ENCODE measurements at places on chromosomes 1 and 21.

GRCh38 chr1:5810131-5810530, 182.1 kb downstream of the NPHP4 start:
- no peak for DNase-seq

GRCh38 chr1:152189657-152190442, 30.8 kb upstream of the RPTN start:
- no peak for DNase-seq

DNA sequence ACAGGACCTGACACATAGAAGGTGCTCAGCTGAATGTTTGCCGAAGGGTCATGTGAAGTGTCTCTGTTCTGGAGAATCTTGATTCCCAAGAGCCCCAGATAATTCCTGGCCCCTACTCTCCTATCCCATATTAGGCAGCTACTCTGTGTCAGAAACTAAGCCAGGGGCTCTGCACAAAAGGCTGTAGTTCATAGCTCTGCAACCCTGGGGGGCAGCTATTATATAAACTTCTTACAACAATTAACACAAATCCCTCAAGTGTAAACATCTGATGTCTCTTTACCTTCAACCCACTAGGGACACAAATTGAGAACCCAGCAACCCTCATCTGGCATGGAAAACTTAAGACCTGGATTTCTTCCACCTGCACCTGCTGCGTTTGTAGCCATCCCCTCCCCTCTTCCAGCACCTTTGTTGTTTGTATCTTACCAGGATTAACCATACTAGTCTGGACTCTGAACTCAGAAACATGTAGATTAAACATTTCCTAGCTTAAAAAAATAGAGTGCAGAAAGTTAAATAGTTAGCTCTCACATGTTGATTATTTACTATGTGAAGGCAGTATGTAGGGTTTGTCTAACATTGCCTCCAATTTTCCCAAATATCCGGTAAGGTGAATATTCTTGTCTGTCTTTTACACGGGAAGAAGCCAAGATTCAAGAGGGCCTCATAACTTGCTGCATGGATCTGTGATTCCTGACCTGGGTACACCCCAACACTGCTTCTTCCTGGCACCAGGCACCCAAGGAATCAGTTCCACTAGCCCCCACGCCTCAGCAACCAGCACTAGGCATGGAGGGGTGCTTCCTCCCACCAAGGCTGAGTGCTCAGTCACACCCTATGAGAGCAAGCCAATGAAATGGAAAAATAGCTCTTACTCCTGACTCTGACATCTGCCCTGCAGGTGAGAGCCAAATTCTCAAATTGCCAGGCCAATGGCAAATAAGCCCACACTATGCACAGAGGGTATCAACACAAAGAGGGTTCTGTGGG, 220.7 kb upstream of the HOOK1 start:
- DNase-seq, result no peak

- no peak for DNase-seq
Measured at GRCh38 chr1:185345913-185346720, 29.1 kb upstream of the IVNS1ABP start.

DNA sequence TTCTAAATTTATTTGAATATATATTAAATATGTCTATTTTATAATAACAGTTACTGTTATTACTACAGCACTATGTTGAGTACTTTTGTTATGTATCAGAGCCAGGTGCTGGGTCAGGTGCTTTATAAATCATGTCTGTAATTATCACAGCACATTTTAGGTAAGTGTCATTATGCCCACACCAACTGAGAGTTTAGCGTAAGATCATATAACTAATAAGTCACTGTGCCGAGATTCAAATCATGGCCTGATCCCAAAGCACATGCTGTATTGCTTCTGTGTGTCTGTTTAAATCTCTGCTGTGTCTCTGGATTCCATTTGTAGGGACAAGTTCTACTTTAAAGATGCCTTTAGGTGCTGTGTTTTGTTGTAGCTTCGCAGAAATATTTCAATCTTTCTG, 1.9 kb downstream of the GPSM2 start:
- DNase-seq, result no peak

- DNase-seq, result peak; percentile 10
Measured at GRCh38 chr1:42913426-42914091, 45.1 kb downstream of the SLC2A1 start.

DNA sequence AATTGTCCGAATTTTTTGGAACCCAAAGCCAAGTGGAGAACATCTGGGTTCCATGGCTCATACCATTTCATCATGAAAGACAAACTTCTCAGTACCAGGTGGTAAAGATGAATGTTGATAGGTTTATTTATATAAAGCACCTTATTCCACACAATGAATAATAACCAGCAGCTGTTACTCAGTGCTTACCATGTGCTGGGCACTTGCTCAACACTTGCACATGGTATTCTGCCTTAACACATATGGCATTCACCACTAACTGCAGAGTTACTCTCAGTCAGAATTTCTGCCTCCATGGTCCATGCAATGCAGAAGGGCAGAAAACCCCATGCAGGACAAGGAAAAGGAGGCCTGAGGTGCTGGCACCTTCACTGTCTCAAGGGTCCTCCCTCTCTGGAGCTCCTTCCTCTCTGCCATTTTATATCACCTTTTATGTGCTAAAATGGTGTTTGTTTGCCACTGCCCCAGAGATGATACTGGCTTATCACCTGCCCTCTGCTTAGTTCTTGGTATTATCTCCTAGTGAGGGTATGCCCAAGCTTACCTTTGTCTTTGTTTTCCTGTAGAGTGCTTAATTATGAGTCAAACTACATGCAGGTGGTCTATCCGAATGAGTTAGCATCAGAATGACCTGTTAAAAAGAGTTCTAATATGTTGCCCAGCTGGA, 76.7 kb upstream of the ZNF326 start:
- DNase-seq, result no peak

GRCh38 chr1:62439652-62440371, 3.0 kb downstream of the USP1 start:
- DNase-seq, result no peak

- DNase-seq, result no peak
Measured at GRCh38 chr1:78237364-78237916, 191.7 kb downstream of the GIPC2 start.

- DNase-seq, result no peak
Measured at GRCh38 chr1:98422816-98423215, 238.7 kb upstream of the SNX7 start.

GRCh38 chr1:26482921-26483320, 10.7 kb downstream of the HMGN2 start:
- no peak for DNase-seq

- DNase-seq, result peak; percentile 78
Measured at GRCh38 chr1:246724016-246724730, at the start of gene SCCPDH. Gene SCCPDH, plus strand, starts transcription at chr1:246724409. Its CDS starts 14 bp downstream, at chr1:246724423.

- DNase-seq, result no peak
Measured at GRCh38 chr21:42321845-42322244, 6.6 kb upstream of the TFF3 start.

DNA sequence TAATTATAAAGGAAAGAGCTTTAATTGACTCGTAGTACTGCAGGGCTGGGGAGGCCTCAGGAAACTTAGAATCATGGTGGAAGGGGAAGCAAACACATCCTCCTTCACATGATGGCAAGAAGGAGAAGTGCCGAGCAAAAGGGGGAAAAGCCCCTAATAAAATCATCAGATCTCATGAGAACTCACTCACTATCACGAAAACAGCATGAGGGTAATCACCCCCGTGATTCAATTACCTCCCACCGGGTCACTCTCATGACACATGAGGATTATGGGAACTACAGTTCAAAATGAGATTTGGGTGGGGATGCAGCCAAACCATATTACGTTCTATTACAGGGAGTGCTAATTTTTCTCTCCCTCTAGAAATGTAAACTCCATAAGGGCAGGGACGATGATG, 14.2 kb upstream of the MRPS14 start:
- DNase-seq, result no peak

GRCh38 chr1:22870201-22870871, 102.3 kb downstream of the LACTBL1 start:
- no peak for DNase-seq

DNA sequence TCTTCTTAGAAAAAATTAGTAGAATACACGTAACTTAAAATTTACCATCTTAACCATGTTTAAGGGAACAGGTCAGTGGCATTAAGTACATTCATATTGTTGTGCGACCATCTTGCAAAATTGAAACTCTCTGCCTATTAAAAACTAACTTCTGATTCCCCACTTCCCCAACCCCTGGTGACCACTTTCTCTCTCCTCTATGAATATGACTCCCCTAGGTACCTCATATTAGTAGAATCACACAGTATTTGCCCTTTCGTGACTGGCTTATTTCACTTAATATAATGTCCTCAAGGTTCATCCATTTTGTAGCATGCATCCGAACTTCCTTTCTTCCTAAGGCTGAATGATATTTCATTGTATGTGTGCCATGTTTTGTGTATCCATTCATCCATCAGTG, 15.1 kb upstream of the TARBP1 start:
- DNase-seq, result no peak

DNA sequence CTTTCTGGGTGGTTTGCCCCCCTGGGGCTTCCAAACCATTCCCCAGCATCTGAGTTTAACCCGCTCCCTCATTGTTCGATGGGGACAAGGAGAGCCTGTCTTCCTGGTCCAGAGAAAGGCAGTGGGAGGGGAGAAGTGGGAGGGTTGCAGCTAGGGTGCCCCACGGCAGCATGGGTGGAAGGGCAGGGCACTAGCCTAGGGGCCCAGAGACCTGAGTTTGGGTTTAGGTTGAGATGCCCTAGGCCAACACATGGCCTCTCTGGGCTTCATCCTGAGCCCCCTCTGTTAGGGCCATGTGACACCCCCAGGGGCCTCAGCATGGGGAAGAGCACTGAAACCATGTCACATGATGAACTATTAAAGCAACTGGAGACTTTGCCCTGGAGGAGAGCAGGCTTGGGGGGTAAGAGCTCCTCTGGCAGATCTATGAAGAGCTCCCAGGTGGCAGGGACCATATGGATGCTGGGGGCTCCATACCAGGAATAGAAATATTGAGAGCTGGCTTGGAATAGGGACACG, 9.7 kb upstream of the RUNX3 start:
- no peak for DNase-seq

- DNase-seq, result peak; percentile 67
Measured at GRCh38 chr1:33367485-33368405, 46.8 kb upstream of the A3GALT2 start.

DNA sequence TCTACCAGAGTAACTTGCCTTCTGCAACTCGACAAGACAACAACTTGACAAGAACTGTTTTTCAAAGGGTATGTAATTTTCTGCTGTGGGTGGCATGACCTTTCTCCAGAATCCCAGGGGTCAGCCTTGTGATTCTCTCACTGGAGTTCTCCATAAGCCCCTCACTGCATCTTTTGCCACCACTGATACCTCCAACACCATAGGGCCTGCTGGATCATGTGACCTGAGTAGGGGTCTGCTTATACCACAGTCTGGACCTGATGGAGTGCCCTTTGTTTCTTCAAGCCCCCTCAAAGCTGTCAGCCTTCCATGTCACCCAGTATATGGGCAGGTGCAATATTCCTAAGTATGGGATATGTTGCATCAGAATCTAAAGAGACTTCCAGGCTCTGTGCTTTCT, 31.6 kb upstream of the DIPK1A start:
- DNase-seq, result no peak

DNA sequence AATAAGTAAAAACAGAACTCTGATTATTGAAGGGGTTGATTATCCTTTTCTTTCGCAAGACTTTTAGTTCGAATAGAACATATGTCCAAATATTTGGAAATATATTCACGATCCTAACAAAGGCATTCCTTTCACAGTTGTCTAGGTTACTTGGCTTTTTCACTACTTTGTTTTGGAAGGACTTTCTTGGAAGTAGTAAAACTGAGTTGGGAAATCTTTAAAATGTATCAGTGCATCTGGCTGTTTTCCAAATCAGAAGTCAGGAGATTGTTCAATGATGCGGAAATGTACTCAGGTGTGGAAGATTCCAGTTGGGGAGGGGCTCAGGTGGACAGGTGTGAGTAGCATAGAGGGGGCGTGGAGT, 67.1 kb downstream of the SH3BGR start:
- DNase-seq, result no peak

DNA sequence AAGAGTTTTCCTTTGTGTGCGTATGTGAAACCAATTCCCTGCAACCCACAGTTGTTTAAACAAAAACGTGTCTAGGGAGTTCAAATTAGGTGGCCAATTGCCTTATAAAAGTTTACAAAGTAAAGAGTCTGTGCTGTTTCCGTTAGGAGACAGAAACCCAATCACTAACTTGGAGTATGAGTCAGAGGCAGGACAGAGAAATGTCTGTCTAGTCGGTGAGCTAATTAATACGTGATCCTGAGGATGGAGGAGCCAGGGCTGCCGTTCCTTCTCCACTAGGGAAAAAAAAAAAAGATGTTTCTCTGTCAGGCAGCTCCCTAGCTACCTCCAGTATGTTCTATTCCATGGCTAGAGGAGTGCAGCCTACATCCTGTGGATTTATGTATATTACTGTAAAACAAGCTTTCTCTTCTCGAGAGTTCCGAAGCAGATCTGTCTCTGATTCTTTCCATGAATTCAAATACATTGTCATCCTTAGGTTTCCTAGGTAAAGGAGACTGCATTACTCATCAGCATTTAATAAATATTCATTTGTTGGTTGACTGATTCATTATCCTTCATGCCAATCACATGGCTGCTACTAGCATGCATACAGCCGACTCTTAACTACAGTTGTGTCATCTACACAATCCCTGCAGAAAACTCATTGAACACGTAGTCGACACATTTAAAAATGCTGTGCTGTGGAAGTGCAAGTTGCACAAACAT, 430.6 kb downstream of the KIF26B start:
- no peak for DNase-seq

GRCh38 chr1:208525417-208525816, 281.2 kb upstream of the PLXNA2 start:
- no peak for DNase-seq

DNA sequence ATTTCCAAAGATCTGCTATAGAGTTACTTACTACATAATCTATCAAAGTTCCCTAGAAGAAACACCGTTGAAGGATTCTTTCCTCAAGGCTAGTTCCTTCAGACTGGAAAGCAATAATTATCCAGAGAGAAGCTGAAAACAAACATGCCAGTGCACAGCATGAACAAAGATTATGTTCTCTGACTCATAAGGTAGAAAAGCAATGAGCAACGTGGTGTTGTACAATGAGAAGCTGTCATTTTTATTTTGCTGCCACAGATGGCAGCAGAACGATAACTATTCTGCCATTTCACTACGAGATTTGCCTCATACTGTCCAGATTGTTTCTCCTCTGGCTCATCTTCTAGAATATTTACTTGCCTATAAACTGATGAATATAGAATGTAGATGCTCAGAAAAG, 10.7 kb downstream of the EXTL2 start:
- peak; percentile 75 for DNase-seq

DNA sequence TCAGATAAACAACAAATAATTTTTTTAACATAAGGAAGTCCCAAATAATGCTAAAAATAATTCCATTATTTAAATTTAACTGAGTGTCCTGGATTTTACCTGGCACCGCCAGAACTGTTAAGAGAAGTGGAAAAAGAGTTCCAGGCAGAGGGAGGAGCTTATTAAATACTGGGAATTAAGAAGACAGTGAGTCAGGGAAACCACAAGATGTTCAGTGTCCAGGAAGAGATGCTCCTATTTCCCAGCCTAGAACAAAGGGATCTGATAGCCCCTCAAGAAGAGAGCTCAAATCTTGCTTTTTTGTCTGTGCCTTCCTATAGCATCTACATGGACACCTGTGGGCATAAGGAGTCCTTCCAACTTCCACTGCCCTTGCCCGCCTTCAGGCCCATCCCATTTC, 85.9 kb downstream of the PGM1 start:
- no peak for DNase-seq

GRCh38 chr1:77355010-77355409, 73.2 kb downstream of the AK5 start:
- DNase-seq, result no peak

GRCh38 chr1:192104128-192104527, 54.1 kb upstream of the RGS18 start:
- no peak for DNase-seq

GRCh38 chr1:119968068-119968492, 71.8 kb upstream of the ADAM30 start:
- DNase-seq, result no peak

GRCh38 chr1:94644352-94644751, 102.8 kb upstream of the F3 start:
- DNase-seq, result no peak
